ENCODE measurements at places on chromosomes 1 and 21.

DNA sequence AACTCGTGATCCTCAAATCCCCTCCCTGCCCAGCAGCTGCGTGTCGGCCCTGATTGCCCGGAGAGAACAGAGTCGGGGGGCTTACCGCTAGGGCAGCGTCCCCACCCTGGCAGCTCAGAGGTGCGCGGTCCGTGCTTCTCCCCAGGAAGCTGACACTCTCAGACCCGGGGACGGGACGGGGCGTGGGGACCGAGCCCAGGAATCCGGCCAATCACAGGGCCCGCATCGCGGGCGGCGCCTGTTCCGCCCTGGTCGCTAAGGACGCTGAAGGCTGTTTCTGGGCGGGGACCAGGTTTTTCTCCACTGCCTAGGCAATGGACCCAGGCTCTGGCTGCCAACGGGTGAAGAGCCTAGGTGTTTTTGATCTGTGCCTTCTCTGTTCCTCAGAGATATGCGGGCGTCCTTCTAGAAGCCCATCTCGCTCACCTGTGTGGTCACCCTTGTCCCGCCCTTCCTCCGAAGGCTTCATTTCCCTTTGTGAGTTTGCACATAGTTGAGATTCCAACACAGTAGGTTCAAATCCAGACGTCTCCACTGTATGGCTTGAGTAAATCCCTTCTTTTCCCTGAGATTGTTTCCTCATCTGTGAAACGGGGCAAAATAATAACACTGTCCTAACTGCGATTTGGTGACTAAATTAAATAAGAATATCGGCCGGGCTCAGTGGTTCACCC, at the start of gene C1orf87:
Gene C1orf87, minus strand, starts transcription at position 166 of the 674 bp plus-strand sequence. CDS start 1,127 bp downstream, outside the sequence.
- no peak within 1 kb of the TSS for H3K27ac ChIP-seq
- no peaks in the 10 kb centered on the region for H3K4me1 ChIP-seq
- H3K36me3 ChIP-seq = no peaks in the 10 kb centered on the region
- peaks cover 10% of the 10 kb centered on the region for H3K27me3 ChIP-seq

DNA sequence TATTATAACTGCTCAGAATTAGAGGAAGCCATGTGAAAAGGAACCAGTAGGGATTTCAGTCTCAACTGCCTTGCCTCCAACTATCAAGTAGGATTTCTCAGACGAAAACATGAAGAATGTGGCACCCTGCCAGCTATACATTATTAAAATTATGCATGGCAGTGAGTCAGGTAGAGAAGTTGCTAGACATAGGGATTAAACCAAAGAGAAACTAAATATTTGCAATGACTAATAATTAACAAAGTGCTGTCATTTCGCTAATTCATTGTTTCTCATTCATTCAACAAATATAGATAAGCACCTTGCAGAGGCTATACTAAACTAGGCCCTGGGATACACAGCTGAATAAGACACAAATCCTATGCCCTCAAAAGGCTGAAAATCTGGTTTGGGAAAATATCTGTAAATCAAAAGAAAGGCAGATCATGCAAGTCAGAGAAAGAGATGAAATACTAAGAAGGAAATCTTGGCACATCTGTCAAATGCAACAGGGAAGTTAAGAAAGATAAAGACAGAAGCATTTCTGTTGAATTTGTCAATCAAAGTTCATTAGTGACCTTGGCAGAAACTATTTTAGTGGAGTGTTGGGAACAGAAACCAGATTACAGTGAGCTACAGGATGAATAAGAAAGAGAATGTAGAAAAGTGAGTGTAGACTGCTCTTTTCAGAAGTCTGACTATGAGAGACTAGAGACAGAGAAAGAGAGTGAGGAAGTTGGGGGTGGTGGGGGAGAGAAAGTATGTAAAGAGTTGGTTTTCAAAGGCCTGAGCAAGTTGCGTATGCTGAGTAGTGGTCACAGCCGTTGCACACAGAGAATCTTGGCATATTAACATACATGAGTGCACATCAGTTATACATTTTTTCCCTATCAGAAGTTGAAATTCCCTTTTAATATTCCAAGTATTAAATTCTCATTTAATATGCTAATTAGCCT, 14.7 kb upstream of the NBPF11 start:
- no peak for DNase-seq
- H3K4me1 ChIP-seq = no peaks in the 10 kb centered on the region
- H3K36me3 ChIP-seq = no peaks in the 10 kb centered on the region
- no peaks in the 10 kb centered on the region for H3K27me3 ChIP-seq
- H3K4me3 ChIP-seq = no peak overlapping the region

- H3K36me3 ChIP-seq = no peaks in the 10 kb centered on the region
- H3K4me3 ChIP-seq = no peak overlapping the region
- no peak for DNase-seq
- H3K27me3 ChIP-seq = no peaks in the 10 kb centered on the region
- no peak overlapping the region for H3K27ac ChIP-seq
Measured at GRCh38 chr1:55252942-55253589, 37.9 kb upstream of the USP24 start.

DNA sequence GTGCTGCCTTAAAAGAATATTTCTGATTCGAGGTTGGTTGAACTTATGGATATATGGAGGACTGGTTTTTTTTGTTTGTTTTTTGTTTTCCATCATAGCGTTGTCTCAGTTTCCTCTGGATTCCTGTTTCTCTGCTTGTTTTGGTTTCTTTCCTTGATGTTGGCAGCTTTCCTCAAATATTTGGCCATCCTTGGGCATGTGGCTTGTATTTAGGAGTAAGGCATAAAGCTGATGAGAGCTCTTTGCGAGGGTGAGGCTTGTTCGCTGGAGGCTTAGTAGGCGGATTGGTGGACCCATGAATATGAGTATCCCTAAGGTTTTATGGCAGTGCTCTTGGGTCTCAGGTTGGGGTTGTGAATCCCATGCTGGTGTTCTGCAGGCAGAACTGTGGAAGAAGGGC, 22.9 kb downstream of the DYRK1A start:
- no peaks in the 10 kb centered on the region for H3K27me3 ChIP-seq
- H3K36me3 ChIP-seq = no peaks in the 10 kb centered on the region
- H3K4me3 ChIP-seq = no peak overlapping the region

- no peak for DNase-seq
- no peaks in the 10 kb centered on the region for H3K27me3 ChIP-seq
- no peak overlapping the region for H3K27ac ChIP-seq
- H3K36me3 ChIP-seq = no peaks in the 10 kb centered on the region
Measured at GRCh38 chr1:90417126-90417525, 300.0 kb downstream of the BARHL2 start.

All from T-cell (primary cell).